Prostate gland (tissue), 2 donors: ENCODE measurements at places on chromosomes 7 and 10. TPM values are rescaled to one million over a fixed set of nuclear protein-coding genes. Genes with fewer than 3 reads are reported as not detected.

The TMEM176B gene
- total RNA-seq = 14.5 TPM

DNA sequence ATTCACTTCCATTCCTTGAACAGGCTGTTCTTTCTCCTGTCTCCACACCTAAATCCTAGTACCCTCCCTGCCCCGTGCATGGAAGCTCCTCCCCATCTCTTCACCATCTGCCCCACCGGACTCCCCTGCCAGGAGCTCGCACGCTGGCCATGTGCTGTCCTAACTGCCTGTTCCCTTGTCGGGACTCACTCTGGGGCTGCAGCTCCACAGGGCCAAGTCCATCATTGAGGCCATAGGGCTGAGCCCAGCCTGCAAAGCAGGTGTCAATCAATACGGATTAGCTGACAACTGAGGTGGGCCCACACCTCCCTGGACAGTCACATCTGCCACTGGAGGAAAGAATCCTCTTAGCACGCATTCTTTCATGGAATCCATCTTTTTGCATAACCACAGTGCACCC, 41.4 kb upstream of the DMBT1 start:
- no peaks in the 10 kb centered on the region for H3K27me3 ChIP-seq
- no peak for DNase-seq
- no peak overlapping the region for H3K27ac ChIP-seq
- H3K4me3 ChIP-seq = no peak overlapping the region
- H3K36me3 ChIP-seq = no peaks in the 10 kb centered on the region

DNA sequence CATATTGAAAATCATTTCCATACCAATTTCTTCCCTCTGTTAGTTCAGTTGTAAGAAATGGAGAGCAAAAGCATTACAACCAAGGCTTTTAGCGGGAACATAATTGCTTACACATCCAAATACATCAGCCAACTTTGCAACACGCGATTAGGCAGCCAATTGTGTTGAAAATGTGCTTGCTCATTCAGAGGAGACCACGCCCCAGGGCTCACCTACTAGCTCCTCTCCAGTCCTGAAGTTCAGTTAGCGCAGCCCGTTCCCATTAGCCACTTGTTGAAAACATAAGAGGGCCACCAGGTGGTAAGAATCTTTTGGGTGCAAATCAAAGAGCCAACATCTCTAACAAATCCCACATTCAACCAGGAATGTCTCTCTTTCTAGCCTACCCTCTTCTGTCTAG, 213.2 kb upstream of the MDFIC start:
- H3K36me3 ChIP-seq = no peaks in the 10 kb centered on the region
- no peak overlapping the region for H3K27ac ChIP-seq
- H3K4me3 ChIP-seq = no peak overlapping the region
- DNase-seq = no peak
- no peaks in the 10 kb centered on the region for H3K27me3 ChIP-seq
- no peaks in the 10 kb centered on the region for H3K4me1 ChIP-seq

DNA sequence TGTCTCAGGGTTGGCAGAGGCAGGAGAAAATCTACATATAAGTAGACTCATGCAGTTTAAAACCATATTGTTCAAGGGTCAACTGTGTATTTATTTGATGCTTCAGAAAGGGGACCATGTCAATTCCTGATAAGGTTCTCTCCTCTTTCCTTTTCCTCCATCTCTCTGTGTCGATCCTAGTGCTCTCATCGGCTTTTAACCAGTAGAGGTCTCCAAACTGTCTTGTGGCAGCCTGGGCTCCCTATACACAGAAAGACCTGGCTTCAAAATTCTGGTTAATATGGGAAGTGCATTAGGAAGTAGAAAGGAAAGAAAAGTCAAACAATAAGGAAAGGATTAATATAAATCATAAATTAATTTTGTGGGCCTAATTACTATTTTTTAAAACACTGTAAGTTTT, 304.4 kb upstream of the C7orf33 start:
- peaks cover 1% of the 10 kb centered on the region for H3K27me3 ChIP-seq
- no peak overlapping the region for H3K27ac ChIP-seq
- no peaks in the 10 kb centered on the region for H3K4me1 ChIP-seq
- no peak for DNase-seq

The AASS gene
- total RNA-seq = 24.1 TPM

DNA sequence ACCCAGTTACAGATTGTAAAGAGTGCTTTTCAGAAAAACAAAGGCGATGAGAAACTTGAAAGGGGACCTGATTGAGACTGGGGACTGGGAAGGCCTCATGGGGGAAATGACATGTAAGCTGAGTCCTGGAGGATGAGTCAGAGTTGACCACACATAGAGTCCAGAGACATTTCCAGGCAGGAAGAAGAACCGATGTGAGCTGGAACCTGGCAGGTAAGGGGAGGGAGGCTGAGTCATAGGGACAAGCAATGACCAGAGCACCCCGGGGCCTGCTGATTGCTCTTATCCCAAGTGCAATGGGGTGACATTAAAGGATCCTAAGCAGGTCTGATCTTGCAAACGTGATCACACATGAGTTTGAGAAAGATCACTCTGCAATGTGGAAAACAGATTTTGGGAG, 11.7 kb downstream of the TLL2 start:
- no peaks in the 10 kb centered on the region for H3K36me3 ChIP-seq
- DNase-seq = no peak
- no peak overlapping the region for H3K4me3 ChIP-seq
- no peaks in the 10 kb centered on the region for H3K27me3 ChIP-seq
- H3K27ac ChIP-seq = no peak overlapping the region
- H3K4me1 ChIP-seq = no peaks in the 10 kb centered on the region

DNA sequence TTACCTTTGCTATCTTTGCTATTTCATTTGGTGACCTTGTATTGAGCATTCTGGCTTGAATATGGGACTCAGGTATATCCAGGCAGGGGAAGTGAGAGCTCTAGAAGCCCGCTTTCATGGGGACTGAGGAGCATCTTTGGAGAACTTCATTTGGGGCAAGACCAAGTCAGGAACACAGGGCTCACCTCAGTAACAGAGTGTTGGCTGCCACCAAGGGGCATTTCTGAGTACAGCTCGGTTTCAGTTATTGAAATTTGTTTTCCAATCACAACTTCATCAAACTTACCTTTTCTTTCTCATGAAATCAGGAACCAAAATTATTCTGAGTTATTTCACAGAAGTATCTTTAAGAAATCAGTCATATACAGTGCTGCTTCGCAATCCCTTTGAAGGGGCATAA, 337.2 kb downstream of the C7orf25 start:
- H3K36me3 ChIP-seq = no peaks in the 10 kb centered on the region
- H3K4me3 ChIP-seq = no peak overlapping the region
- H3K27me3 ChIP-seq = no peaks in the 10 kb centered on the region
- no peak for DNase-seq
- no peaks in the 10 kb centered on the region for H3K4me1 ChIP-seq

The GPR85 gene
- 2.6 TPM for total RNA-seq

- no peaks in the 10 kb centered on the region for H3K27me3 ChIP-seq
- H3K4me1 ChIP-seq = no peaks in the 10 kb centered on the region
- DNase-seq = no peak
- no peak overlapping the region for H3K4me3 ChIP-seq
- H3K27ac ChIP-seq = no peak overlapping the region
- H3K36me3 ChIP-seq = no peaks in the 10 kb centered on the region
These were observed 39.8 kb downstream of the ELFN1 start for GRCh38 chr7:1709900-1710299.

- H3K27ac ChIP-seq = no peak overlapping the region
- no peak for DNase-seq
- H3K4me1 ChIP-seq = no peaks in the 10 kb centered on the region
- no peaks in the 10 kb centered on the region for H3K36me3 ChIP-seq
- no peak overlapping the region for H3K4me3 ChIP-seq
These were observed 920.9 kb downstream of the GRID1 start for GRCh38 chr10:85445702-85446101.

The SYT15 gene
- 1.6 TPM for total RNA-seq

The CACNB2 gene
- 17.4 TPM for total RNA-seq

- H3K27ac ChIP-seq = no peak overlapping the region
- no peaks in the 10 kb centered on the region for H3K4me1 ChIP-seq
- H3K4me3 ChIP-seq = no peak overlapping the region
These were observed 41.0 kb downstream of the NRAP start for GRCh38 chr10:113622831-113623230.

GRCh38 chr7:30838008-30838407, 66.8 kb downstream of the MINDY4 start:
- no peak overlapping the region for H3K27ac ChIP-seq
- no peak for DNase-seq
- no peaks in the 10 kb centered on the region for H3K27me3 ChIP-seq

DNA sequence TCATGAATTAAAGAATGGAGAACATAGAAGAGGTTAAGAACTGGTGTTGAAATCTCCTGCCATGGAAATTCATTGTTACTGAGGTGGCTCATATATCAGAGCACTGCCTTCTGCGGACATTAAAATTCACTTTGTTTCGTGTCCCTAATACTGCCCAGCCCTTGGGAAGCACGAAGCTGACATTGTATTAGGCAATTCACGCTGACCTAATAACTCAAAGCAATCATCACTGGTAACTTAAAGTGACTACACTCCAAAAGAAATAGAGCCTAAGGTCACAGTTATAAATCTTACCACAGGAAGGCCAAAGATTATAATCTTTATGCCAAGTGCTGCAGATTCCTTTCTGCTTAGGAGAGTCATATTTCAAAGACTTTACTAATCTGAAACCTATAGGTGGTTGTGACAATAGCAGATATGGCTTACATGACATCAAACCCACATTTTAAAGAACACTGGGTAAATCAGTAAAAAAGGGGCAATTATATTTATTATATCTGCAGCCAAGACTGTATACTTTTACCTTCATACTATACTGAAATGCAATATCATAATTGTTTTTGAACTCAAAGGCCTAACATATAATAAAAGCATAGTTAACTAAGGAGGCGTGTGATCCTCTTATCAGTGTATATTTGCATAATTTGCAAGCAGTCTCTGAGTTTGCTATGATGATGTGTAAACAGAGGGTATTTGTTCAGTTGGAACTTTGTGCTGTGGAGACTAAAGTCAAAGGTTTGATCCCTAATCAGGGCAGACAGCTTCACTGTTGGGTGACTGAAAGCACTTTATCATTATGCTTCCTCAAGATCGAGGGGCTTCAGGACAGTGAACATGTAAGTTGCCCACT, 51.9 kb upstream of the CAPZA2 start:
- H3K27me3 ChIP-seq = no peaks in the 10 kb centered on the region
- no peak for DNase-seq
- H3K27ac ChIP-seq = no peak overlapping the region
- no peaks in the 10 kb centered on the region for H3K36me3 ChIP-seq
- no peak overlapping the region for H3K4me3 ChIP-seq
- no peaks in the 10 kb centered on the region for H3K4me1 ChIP-seq

GRCh38 chr7:97272237-97272975, 154.9 kb downstream of the SDHAF3 start:
- H3K36me3 ChIP-seq = no peaks in the 10 kb centered on the region
- H3K27ac ChIP-seq = no peak overlapping the region
- H3K4me1 ChIP-seq = no peaks in the 10 kb centered on the region
- no peak overlapping the region for H3K4me3 ChIP-seq
